Activated CD8-positive, alpha-beta memory T cell treated with anti-CD3 and anti-CD28 coated beads, Interleukin-2, amount 10 ng/mL, durations not matched to agents 7 days and 5 days (primary cell): ENCODE measurements at places on chromosomes 6 and 20. TPM values are rescaled to one million over a fixed set of nuclear protein-coding genes. Genes with fewer than 3 reads are reported as not detected.

DNA sequence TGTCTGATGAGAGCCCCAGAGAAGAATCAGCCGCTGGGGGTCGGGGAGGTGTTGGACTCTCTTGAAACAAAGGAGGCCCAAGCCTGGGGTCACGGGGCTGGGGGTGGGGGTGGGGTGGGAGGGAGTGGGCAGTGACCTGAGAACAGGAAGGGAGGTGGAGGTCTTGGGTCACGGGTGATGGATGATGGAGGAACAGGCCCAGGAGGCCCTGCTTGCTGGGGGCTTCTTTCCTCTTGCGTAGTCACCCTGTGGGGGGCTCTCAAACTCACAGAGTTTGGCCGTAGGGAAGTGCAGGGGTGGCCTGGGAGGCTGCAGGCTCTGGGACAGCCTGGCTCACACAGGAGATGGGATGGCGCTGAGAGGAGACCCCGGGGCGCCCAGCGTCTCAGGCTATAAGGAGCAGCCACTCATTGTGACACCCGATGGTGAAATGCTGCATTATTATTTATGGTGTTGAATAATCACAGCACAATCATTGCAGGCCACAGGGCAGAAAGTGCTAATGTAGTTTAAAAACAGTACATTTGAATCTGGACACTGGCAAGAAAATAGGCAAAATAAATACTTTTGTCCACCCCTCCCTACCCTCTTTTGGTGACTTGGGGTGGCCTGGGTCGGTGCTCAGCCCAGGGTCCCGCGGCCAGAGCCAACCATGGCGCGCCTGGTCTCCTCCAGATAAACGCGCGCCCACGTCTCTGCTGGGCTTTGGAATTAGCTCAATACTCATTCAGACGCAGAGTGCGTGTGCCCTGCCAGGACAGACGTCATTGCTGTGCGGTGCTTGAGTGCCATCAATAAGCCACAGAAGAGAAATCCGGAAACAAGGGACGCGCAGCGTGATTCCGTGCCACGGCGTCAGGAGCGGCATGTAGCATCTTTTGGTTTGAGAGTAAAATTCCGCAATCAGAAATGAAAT is 27.3 kb upstream of the BHLHE23 start:
- DNase-seq: no peak

Gene NHSL1
- total RNA-seq: 0.20 TPM

Gene GPLD1
- total RNA-seq: 0.42 TPM

GRCh38 chr6:83514866-83515466 is 2.6 kb downstream of the PRSS35 start:
- DNase-seq: no peak

DNA sequence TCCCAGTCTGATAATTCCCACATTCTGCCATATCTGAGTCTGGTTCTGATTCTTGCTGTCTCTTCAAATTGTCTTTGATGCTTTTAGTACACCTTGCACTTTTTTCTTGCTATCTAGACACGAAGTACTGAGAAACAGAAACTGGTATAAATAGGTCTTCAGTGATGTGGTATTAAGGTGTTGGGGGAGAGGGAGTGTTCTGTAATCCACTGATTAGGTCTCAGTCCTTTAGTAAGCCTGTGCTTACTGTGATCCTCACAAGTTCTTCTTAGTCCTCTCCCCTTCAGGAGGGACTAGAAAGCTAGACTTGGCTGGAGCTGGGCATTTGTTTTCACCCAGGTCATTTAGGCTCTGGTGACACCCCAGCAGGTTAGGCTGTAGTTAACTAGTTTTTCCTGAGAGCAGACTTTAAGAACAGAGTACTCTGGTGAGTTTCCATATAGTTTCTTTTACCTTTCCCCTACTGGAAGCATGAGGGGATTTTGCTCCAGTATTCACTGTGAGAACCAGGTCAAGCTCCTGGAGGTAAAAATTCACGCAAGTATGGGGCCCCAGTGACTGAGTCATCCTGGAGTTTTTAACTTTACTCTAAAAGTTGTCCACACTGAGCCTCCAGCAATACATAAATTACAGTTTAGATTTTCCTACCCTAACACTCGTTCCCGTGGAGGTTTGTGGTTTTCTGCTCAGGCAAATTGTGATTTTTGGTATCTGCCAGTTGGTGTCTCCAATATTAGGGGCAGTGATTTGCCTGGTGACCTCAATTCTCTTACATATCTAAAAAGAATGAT is 154.6 kb downstream of the CDKAL1 start:
- no peak for DNase-seq

DNA sequence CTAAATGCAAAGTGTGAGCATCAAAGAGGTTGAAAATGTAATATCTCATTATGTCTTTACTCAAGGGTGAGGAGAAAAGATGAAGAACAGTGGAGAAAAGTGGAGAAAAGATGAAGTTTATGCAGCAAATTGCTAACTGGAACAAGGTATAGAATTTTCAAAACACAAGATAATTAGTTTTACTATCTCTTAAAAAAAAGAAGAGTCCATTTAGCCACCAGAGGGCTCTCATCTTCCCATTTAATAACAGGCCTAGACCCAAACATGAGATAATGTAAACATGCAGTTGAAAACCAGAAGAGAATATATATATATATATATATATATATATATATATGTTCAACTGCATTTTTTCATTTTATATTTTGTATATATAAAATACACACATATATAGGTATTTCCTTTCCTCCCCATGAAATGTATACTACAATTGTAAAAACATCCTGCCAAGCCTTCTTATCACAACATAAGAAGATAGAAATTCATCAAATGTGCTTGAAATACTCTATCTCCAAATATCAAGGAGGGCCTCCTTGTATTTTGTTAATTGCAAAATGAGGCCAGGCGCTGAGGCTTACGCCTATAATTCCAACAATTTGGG is 78.4 kb downstream of the ADTRP start:
- DNase-seq: no peak

- DNase-seq: peak; percentile 77
Measured at GRCh38 chr6:141483598-141484061, 649.1 kb upstream of the GJE1 start.

- DNase-seq: no peak
Measured at GRCh38 chr6:29678114-29678513, 2.8 kb downstream of the ZFP57 start.

Gene MMP24
- total RNA-seq: not detected

DNA sequence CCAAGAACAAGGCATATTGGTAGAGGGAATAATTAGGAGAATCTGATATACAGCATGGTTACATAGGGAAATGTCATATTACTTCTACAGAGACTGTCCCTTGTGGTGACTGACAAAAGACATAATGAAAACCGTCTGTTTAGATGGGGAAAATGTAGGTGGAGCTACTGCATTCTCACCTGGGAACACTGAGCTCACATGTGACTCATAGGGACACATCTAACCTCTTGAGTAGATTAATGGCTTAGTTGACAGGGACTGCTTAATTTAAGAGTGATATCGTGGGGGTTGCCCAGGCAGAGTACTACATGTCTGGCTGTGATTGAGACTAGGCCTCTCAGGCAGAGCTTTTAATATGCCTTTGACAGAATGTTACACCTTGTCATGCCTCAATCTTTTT is 235.3 kb upstream of the ZFP64 start:
- DNase-seq: no peak

GRCh38 chr6:156824142-156824541 is 47.0 kb downstream of the ARID1B start:
- DNase-seq: no peak

DNA sequence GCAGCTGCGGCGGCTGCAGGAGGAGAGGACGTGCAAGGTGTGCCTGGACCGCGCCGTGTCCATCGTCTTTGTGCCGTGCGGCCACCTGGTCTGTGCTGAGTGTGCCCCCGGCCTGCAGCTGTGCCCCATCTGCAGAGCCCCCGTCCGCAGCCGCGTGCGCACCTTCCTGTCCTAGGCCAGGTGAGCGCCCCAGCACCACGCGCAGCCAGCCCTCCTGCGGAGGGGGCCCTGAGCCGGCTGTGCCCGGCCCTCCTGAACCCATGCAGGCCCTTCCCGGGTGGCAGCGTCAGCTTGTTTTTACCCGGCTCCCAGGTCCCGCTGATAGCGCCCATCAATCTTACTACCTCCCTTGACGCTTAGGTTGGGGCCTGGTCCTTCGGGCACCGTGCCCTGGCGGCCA is 3.7 kb downstream of the BIRC7 start:
- no peak for DNase-seq

Gene FGD2
- 15.6 TPM for total RNA-seq

Gene ENPP4
- total RNA-seq: 8.0 TPM

Gene EEF1E1
- 47.1 TPM for total RNA-seq

DNA sequence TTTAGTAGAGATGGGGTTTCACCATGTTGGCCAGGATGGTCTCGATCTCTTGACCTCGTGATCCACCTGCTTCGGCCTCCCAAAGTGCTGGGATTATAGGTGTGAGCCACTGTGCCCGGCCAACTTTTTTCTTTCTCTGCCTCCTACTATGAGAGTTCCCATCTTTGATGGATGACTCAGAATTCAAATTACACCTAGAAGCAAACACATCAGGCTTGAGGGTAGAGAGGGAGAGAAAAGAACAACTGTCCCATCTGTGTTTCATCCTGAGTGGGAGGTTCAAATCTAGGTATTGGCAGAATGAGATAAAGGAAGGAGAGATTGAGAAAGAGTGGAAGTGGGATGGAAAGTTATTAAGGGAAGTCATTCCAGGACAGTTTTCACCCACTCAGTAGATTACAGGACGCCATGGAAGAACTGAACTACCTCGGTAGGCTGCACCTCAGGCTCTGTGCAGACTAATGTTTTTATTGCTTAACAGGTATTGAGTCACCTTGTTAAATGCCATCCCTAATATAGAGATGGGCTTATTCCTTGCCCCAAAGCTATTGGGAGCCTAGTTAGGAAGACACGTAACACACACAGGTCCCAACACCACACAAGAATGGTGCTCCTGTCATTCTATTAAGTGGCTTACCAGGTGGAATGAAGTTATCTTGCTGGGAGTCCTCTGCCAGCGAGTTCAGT is 275.7 kb downstream of the SOX4 start:
- DNase-seq: no peak

Gene SPATA25
- 0.55 TPM for total RNA-seq

GRCh38 chr6:44211284-44211683 is 5.4 kb upstream of the MYMX start:
- DNase-seq: no peak

DNA sequence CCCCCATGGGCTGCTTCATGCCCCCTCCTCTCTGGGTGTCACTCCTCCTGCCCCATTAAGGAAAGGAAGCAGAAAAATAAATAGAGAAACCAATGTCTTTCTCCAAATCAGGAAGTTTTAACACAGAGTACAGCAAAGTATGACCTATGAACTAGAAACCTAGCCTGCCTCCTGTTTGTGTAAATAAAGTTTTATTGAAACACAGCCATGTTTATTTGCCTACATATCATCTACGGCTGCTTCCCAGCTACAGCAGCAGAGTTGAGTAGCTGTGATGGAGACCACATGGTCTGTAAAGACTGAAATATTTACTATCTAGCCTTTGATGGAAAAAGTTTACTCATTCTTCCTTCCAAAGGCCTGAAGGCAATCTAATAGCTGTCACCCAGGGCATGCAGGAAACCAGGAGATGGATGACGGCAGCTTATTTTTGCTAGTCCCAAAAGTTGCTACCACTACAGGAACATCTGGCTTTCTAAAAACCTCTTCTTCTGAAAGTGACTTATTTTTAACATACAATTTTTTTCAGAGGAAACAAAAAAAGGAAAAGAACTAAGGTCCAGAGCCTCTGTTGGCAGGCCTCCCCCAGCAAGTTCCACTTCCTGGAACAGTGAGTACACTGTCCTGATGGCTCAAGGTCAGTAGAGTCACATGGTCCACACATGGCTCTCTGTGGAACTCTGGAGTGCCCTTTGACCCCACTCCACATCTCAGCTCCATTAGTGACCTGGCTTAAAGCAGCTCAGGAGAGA is 287.8 kb downstream of the PTPRT start:
- no peak for DNase-seq

Gene DLK2
- total RNA-seq: not detected

Gene JAG1
- total RNA-seq: 0.15 TPM

GRCh38 chr6:31128093-31128676 is 7.9 kb upstream of the CDSN start:
- peak; percentile 82 for DNase-seq

- no peak for DNase-seq
Measured at GRCh38 chr6:2384528-2384927, 139.1 kb upstream of the GMDS start.
